ENCODE measurements at places on chromosomes 12 and 14.

DNA sequence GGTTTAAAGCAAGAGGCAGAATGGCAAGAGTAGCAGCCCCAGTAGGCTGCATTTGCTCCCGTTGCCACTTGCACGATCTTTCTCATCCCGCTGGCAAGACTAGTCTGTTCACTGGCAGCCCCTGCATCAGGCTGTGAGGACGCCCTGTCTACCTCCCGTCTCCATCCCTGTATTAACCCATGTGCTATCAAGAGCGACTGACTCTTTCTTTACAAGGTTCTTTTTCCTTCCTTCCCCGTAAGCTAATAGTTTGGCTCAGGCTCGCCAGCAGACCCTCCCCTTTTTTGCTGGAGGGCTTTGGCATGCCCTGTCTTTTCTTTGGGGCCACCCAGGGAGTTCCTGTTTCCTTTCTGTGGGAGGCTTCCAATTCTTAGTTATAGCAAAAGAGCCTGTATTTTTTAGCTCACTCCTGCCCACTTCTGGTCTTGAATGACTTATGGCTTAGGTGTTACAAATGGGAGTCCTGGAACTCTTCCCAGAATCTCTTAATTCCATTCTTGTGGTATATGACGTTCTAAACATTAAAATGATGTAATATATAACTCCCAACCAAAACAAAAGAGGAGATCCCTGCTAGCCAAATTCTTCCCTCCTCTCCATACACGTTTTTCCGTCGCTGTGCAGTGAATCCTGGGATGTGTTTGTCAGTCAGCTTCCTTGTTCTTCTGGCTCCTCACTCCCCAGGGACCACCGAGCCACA lies 149.0 kb downstream of the PRKCH start:
- DNase-seq: no peak

- no peak for DNase-seq
Measured at GRCh38 chr12:47981496-47982260, 18.3 kb downstream of the TMEM106C start.

DNA sequence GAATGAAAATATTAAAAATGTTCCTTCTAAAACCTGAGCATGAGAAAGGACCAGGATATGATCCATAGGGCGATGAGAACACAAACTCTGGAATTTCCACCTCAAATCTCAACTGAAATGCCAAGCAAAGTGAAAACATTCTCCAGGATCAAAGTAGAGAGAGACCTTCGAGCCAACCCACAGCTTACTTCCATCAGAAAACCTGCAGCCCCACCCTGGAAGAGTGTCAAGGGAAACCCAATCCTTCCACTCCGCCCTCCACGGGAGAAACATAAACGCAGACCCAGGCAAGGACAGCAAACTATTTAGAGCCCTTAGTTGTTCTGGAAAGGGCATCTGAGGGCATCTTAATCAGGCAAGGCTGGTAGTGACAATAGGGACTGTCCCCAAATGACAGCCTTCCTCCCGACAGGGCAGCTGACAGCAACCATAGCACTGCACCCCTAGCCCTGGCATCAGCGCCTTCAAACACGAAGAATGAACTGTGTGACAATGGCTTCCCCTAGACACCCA lies 21.8 kb downstream of the SLC15A4 start:
- no peak for DNase-seq

GRCh38 chr12:77725611-77726010 lies 105.1 kb upstream of the NAV3 start:
- DNase-seq: no peak

DNA sequence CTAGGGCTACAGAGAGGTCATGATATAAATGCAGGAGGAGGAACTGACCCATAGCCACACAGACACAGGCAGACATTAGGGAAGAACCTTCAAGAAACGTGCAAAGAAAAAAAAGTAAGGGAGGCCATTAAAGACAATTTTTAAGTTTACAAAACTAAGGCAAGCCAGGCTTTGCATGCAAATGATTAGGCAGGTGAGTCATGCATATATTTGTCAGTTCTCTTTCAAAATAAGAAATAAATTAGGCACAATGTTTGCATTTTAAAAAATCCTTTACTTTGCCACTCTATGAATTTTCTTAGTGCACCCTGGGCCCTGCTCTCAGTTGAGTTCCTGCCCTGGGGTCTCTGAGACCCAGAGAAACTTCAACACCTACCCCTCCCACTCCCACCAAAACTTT lies 75.0 kb downstream of the PRMT8 start:
- no peak for DNase-seq

DNA sequence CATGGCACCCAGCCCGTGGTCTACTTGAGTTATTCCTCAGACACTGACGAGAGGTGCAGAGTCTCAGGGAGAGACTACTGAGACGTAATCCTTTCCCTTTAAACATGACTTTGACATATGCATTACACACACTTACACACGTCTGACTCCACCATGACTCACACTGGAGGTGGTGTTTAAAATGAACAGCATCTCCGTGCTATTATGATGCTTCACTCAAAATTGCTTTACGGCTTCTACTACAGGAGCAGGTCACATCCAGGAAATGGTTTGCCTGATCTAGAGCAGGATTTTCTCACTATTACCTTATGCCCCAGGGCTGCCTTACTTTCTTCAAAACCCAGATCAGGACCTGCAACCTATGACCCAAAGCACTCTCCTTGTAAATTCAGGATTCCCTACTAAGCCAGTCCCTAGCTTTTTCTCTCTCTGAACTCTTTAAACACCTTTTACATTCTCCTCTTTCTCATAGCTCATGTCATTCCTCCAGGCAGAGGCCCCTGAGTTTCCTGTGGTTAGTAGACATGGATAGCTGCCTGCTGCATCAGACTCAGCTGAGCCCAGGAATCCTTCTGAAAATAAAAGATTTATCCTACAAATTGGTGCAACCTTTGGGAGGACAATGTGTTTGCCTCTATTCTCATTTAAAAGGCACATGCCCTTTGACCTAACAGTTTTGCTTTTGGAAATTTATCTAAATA lies 31.2 kb downstream of the TMCC3 start:
- DNase-seq: no peak

DNA sequence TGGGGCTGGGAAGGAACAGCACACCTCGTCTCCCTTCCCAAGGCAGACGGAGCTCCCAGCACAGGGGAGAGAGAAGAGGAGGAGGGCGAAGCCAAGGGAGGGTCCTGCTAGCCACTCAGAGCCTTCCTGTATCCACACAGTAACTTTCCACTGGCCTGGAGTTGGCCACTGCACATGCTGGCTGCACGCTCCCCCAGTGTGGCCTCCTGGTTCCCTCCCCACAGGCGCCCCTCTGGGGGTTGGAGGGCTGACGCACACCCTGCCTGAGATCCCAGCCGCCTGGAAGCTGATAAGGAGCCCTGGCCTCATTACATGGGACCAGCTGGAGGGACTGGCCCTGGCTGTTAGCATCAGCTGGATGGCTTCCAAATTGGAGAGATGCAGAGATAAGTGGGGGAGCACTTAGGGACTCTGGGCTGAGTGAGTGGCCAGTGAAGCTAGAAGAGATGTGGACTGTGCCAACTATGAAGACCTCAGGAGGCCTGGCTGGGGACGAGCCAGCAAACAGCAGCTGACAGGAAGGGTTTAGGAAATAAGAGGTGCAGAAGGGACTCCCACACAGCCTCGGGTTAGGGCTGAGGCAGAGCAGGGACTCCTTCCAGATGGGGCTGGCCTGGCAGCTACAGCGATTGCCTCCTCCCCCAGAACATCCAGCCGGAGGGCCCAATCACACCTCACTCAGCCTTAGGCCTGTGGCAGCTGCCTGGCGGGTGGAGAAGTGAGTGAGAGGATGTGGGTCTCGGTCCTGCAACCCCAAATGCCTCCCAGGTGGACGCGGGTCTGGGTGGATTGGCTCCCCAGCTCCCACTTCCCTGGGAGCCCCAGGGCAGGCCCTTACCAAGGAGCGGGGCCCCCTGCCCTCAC lies 26.3 kb upstream of the BCDIN3D start:
- no peak for DNase-seq

DNA sequence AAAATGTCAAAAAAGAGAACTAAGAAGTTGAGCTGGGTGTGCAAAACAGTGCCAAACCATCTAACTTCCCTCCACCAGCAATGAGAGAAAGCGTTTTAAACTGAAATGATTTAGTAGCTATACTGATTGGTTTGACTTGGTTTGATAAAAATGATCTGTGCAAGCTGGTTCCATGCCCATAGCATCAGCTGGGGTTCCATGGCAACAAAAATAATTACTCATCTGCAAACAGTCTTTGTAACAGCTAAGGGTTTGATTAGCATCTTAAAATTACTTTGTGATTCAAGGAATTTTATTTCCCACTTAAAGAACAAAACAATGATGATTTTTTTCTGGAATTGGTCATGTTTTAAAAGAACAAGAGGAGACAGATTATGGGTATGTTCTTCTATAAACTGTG lies 15.0 kb upstream of the BICD1 start:
- no peak for DNase-seq

DNA sequence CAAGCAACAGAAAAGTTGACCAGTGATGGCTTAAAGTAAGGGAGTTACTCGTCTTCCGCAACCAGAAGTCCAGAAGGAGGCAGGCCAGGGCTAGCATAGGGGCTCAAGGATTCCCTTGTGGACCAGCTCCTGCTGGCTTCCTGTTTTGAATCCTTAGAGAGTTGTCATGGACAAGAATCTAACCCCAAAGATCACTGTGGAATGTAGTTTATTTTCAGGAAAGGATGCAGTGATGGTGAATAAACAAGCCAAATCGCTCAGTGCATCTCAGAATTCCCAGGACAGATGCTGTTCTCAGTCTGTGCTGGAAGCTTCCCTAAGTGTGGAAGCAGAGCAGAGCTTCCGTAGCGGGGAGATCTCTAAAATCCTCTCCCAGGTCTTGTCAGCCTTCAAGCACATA lies 311.3 kb downstream of the C12orf75 start:
- no peak for DNase-seq

GRCh38 chr12:24907464-24907863 lies 41.4 kb downstream of the BCAT1 start:
- no peak for DNase-seq

GRCh38 chr14:77955816-77956484 lies 156.0 kb downstream of the ADCK1 start:
- DNase-seq: no peak

DNA sequence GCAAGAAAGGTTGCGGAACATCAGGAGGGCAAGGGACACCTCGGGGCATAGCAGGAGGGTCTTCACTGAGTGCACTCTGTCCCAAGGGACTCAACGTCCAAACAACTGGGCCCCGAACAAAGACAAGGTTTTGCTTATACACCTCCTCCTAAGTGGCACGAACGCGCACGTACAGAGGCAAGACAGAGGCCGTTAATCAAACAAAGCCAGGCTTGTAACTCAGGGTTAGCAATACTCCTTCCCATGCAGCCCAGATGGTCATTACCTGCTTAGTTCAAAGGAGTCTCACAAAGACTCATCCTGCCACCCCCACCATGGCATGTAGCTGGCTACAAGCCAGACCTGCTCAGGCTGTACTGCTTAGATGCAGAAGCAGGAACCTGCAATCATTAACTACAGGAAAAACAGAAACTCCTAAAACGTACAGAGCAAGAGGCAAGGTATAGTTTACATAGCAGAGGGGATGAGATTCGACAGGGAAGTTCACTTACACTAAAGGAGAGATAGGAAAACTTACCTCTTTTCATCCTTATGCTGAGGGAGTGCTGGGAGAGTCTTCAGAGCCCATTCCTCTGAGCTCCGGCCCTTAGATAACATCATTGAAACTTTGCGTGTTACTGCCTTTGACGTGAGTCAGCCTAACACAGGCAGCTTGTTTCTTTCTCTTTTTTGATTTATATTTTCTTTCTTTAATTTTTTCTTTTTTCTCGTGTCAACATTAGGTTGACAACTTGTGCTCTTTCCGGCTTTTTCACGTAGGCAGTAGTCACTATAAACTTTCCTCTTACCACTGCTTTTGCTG lies 1319.1 kb downstream of the TMEM121 start:
- DNase-seq: no peak

DNA sequence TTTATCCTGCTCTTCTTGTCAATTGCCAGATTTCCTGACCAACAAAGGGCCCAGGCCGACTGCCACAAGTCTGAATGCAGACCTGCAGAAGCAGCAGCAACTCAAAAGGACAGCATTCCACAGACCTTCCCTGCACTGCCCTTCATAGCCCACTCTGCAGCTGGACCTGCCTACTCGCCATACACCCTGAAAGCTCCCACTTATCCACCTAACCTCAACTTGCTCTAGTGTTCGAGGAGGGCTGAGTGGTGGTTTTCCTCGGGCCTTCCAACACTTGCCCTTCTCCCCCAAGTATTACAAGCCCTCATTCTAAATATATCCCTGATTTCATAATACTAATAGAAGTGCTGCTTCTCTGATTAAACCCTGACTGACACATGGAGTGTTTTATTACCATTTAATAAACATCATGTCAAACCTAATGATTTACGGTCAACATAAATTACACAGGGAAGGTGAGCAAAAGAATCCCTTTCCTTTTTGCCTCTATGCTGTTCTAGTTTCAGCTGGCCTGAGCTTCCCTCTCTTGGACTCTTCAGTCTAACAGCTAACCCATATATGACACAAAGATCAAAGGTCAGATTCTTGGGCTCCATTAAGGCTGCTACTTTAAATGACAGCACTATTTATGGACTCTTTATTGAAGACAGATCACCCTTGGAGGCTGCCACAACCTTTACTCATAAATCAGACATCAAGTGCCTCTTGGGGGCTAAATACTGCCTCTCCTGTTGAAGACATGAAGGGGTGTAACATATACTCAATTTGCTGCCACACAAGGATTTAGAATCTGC lies 1546.9 kb upstream of the TMEM132C start:
- DNase-seq: no peak

DNA sequence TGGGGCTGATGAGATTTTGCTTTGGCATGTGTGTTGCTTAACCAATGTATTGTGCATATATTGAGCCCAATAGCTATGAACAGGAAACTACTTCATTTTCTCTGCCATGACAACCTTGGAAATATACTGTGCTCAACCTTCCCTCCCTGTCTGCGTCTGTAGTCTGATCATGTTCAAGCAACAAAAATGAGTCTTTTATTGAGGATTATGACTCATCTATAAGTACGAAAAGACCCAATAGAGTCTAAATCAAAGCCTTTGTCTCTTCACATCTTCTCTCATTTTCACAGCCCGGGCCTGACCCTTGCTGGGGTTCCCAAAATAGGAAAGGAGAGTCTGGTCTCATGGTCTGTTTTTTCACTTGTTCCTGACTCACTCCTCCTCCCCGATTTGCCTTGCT lies 158.2 kb downstream of the CAND1 start:
- no peak for DNase-seq

DNA sequence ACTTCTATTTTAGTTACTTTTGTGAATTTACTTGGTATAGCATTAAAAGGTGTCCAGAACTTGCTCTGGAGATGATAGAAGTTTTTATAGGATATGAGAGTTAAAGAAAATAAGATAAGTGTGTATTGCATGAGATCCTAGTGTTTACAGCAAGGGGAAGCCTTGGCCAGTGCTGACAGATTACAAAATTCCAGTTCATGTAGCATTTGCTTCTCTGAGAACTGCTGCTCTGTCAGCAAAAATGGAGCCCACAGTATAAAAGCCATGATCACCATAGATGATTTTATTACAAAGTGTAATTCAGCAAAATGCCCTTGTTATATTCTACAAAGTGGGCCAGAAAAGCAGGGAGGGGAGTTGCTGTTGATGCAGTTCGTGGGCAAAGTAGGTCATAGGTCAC lies 40.0 kb upstream of the ATF1 start:
- no peak for DNase-seq
